Esophagus muscularis mucosa (tissue), 4 donors: ENCODE measurements at places on chromosomes 7 and 10.
A peak's percentile ranks its signal among the peaks of the same experiment; 100 is the strongest.

DNA sequence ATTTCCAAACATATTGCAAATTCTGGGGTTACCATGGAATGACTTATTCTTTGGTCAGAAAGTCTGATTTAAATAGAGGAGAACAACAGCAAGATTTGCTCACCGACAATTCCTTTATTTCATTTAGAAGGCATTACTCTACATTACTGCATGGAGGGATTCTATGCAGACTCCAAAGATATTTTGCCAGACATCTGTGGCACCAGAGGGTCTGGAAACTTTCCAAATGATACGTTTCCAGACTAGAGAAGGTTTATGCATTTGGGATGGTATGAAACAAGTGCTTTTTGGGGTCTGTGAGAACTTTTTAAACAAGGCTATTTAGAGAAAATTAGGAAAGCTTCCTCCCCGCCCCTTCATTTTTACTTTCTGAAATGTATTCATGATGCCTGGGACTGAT lies 125.3 kb downstream of the SAMD9 start:
- H3K27me3 ChIP-seq: no peaks in the 10 kb centered on the region
- DNase-seq: no peak
- no peak overlapping the region for H3K4me3 ChIP-seq
- H3K27ac ChIP-seq: no peak overlapping the region
- no peaks in the 10 kb centered on the region for H3K4me1 ChIP-seq
- H3K36me3 ChIP-seq: no peaks in the 10 kb centered on the region

- DNase-seq: no peak
- H3K27me3 ChIP-seq: no peaks in the 10 kb centered on the region
- H3K4me3 ChIP-seq: no peak overlapping the region
- H3K36me3 ChIP-seq: no peaks in the 10 kb centered on the region
- H3K27ac ChIP-seq: no peak overlapping the region
Measured at GRCh38 chr10:37701781-37702493, 155.5 kb downstream of the ZNF248 start.

GRCh38 chr10:47438857-47439474 lies 44.9 kb downstream of the ANXA8 start:
- no peaks in the 10 kb centered on the region for H3K4me1 ChIP-seq
- H3K36me3 ChIP-seq: no peaks in the 10 kb centered on the region
- DNase-seq: no peak
- no peak overlapping the region for H3K27ac ChIP-seq
- H3K27me3 ChIP-seq: no peaks in the 10 kb centered on the region

- DNase-seq: no peak
- no peak overlapping the region for H3K27ac ChIP-seq
- no peaks in the 10 kb centered on the region for H3K27me3 ChIP-seq
- no peak overlapping the region for H3K4me3 ChIP-seq
Measured at GRCh38 chr7:83876593-83876992, 227.7 kb upstream of the SEMA3E start.

GRCh38 chr10:16812676-16813075 lies 4.5 kb downstream of the RSU1 start:
- peaks cover 3% of the 10 kb centered on the region for H3K36me3 ChIP-seq
- H3K4me3 ChIP-seq: no peak overlapping the region
- H3K27ac ChIP-seq: no peak overlapping the region
- no peak for DNase-seq
- H3K4me1 ChIP-seq: peaks cover 64% of the 10 kb centered on the region

DNA sequence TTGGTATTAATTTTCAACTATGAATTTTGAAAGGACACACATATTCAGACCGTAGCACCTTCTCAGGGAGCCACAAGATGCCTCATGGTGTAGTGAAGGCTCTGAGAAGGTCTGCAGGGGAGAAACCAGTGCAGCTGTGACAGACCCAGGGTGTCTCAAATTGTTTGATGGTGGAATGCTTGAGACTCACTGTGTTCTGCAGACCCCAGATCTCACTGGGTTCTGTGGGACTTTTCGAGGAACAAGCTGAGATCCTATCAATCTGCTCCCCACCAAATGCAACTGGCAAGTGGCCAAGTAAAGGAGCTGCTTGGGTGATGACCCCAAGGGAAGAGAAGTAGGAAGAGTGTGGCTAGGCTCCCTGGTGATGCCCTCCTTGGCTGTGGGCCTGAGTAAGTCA lies 130.5 kb upstream of the UNC5B start:
- no peaks in the 10 kb centered on the region for H3K4me1 ChIP-seq
- H3K27ac ChIP-seq: no peak overlapping the region
- DNase-seq: peak; percentile 80
- H3K27me3 ChIP-seq: peaks cover 10% of the 10 kb centered on the region

GRCh38 chr10:24690961-24691512 lies 32.6 kb downstream of the ARHGAP21 start:
- H3K27ac ChIP-seq: no peak overlapping the region
- no peaks in the 10 kb centered on the region for H3K27me3 ChIP-seq
- H3K4me3 ChIP-seq: no peak overlapping the region
- no peak for DNase-seq

DNA sequence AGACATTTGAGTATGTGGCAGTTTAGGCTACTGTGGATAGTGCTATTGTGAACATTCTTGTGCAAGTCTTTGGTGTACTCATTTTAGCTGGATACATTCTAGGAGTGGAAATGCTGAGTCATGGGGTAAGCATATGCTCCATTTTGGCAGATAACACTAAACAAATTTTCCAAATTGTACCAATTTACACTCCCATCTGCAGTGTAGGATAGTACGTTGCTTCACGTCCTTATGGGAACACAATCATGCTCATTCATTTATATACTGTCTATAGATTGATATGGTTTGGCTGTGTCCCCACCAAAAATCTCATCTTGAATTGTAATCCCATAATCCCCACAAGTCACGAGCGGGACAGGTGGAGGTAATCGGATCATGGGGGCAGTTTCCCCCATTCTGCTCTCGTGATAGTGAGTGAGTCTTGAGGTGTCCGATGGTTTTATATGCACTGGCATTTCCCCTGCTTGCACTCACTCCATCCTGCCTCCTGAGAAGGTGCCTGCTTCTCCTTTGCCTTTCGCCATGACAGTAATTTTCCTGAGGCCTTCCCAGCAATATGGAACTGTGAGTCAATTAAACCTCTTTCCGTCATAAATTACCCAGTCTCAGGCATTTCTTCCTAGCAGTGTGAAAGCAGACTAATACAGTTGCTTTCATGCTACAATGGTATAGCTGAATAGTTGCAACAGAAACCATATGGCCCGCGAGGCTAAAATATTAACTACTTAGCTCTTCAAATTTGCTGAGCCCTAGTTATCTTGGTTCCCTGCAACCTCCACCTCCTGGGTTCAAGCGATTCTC lies 25.6 kb downstream of the RNF216 start:
- no peak overlapping the region for H3K4me3 ChIP-seq
- H3K27me3 ChIP-seq: no peaks in the 10 kb centered on the region
- peaks cover 20% of the 10 kb centered on the region for H3K4me1 ChIP-seq

GRCh38 chr7:140967438-140967837 lies 42.7 kb upstream of the BRAF start:
- no peaks in the 10 kb centered on the region for H3K4me1 ChIP-seq
- no peak for DNase-seq
- H3K27me3 ChIP-seq: peaks cover under 1% of the 10 kb centered on the region
- H3K27ac ChIP-seq: no peak overlapping the region

- no peaks in the 10 kb centered on the region for H3K27me3 ChIP-seq
- peak overlapping the region; percentile 3 for H3K27ac ChIP-seq
- no peak overlapping the region for H3K4me3 ChIP-seq
- no peak for DNase-seq
- no peaks in the 10 kb centered on the region for H3K4me1 ChIP-seq
- H3K36me3 ChIP-seq: no peaks in the 10 kb centered on the region
Measured at GRCh38 chr7:131621652-131622051, 65.2 kb upstream of the PODXL start.

DNA sequence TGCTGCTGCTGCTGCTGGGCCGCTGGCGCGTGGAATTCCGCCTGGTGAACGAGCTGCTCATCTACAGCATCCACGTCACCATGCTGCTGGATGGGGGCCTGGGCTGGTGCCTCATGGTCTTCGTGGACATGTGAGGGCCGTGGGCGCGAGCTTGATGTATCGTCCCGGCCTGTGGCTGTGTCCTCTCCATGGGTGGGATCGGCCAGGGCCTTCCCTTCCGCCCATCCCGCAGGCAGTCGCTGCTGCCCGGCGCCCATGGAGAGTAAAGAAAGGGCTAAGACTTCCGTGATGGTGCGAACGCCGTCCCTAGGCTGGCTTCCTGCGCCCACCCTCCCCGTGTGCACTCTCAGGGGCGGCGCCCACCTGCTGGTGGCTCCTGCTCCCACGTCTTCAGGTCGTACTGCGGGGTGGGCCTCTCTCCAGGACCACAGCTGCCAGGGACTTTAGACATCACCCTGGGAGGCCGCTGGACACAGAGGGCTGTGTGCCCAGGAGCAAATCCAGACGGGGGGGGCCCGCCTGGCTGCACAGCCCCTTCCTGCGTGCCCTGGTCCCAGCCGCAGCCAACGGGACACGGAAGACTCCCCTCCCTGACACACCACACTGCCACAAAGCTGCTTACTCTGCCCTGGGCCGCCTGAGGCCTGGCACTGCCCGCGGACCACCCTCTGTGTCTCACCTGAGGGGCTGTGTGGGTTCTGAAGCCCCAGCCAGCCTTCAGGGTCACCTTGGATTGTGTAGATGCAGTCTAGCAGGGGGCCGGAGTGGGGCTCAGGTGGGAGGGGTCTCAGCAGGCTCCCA lies 167.5 kb downstream of the SEPTIN7 start:
- no peak for DNase-seq
- H3K36me3 ChIP-seq: no peaks in the 10 kb centered on the region
- H3K4me3 ChIP-seq: no peak overlapping the region
- no peak overlapping the region for H3K27ac ChIP-seq

DNA sequence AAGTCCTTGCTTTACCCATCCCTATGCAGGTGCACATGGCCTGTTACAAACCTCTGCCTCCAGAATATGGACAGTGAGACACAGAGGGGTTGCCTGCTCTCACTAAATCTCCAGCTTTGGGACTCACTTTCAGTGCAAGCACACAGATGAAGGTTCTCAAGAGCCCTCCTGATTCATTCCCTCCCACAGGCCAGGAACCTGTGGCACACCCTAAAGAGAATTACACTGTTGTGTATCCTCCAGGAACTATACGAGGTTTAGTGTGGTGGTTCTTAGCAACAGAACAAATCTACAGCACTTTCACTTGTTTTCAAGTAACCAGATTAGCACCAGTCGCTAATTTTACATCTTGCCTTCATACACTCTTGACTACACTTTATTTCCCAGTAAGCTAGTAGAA lies 192.3 kb downstream of the PLXNA4 start:
- H3K27ac ChIP-seq: no peak overlapping the region
- DNase-seq: no peak
- H3K36me3 ChIP-seq: no peaks in the 10 kb centered on the region
- no peak overlapping the region for H3K4me3 ChIP-seq
- H3K4me1 ChIP-seq: peaks cover 41% of the 10 kb centered on the region
- no peaks in the 10 kb centered on the region for H3K27me3 ChIP-seq

DNA sequence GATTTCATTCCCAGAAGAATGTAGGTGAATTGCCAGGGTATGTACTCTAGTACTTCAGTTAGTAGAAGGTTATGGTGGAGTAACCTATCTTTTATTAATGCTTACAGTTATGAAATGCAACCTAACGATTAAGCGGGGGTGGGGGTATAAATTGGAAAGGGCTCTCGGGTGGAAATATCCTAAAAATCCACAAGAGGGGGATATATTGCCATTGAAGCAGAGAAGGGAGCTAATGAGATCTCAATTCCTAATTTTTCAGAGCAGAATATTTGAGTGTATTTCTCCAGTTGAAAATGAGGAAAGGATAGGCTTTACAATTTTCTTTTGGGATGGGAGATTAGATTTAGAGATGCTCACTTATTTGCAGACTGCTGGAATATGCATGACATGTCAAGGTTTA lies 90.8 kb downstream of the DNAJB9 start:
- H3K27me3 ChIP-seq: no peaks in the 10 kb centered on the region
- no peak for DNase-seq
- no peaks in the 10 kb centered on the region for H3K36me3 ChIP-seq
- H3K4me3 ChIP-seq: no peak overlapping the region
- no peaks in the 10 kb centered on the region for H3K4me1 ChIP-seq

DNA sequence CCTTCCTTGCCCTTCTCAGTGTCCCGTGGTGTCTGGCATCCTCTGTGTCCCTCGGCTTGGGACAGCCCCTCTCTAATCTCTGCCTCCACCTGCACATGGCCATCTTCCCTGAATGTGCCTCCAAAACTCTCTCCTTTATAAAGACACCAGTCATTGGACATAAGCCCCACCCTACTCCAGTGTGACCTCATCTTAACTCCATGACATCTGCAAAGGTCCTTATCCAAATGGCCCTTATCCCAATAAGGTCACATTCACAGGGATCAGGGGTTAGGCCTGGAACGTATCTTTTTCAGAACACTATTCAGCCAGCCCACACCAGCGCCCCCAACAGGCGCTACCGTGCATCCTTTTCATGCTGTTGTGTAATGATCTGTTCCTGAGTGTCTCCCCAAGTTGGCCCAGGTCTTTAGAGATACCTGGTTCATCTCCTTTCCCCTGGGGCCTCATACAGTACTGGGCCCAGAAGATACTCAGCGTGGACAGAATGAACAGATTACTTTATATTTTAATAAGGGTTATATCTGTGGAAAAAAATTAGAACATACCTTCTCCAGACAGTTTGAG lies 132.6 kb upstream of the ADAM12 start:
- no peaks in the 10 kb centered on the region for H3K27me3 ChIP-seq
- no peak for DNase-seq
- no peak overlapping the region for H3K4me3 ChIP-seq
- H3K36me3 ChIP-seq: no peaks in the 10 kb centered on the region
- H3K4me1 ChIP-seq: no peaks in the 10 kb centered on the region

DNA sequence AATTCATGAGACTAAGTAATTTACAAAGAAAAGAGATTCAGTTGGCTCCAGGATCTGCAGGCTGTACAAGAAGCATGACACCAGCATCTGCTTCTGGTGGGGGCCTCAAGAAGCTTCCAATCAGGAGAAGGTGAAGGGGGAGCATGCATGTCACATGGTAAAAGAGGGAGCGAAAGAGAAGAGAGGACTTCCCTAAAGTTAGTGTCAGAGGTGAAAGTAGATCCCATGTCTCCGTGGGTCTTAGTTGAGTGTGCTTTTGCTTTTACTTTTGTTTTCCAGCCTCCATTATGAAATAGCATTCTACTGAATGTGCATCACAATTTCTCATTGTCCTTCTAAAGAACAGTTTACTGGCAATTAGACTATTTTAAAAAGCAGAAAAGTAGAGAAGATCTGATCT lies 213.6 kb upstream of the FZD1 start:
- peaks cover 2% of the 10 kb centered on the region for H3K4me1 ChIP-seq
- H3K27ac ChIP-seq: no peak overlapping the region
- H3K27me3 ChIP-seq: no peaks in the 10 kb centered on the region
- no peaks in the 10 kb centered on the region for H3K36me3 ChIP-seq
- no peak for DNase-seq

- no peak for DNase-seq
- no peaks in the 10 kb centered on the region for H3K27me3 ChIP-seq
- H3K4me3 ChIP-seq: no peak overlapping the region
- H3K36me3 ChIP-seq: no peaks in the 10 kb centered on the region
Measured at GRCh38 chr10:93115661-93116383, 42.1 kb downstream of the CYP26A1 start.

DNA sequence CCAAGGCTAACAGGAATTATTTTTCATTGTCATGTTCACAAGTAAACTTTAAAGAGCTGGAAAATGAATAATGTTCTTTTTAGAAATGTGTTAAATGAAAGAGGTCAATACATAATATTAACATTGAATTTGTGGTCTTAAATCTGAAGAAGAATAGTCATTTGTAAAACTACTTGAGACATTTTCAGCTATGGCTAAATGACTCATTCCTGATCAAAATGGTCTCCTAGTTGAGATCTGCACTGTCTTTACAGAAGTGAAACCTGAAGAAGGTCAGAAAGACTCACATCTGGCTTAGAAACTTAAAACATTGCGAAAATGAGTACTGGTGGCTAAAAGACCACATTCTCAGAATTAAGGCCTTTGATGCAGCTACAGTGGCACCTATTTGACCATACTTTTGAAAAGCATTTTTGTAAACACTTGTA lies 5.9 kb downstream of the PIK3CG start:
- H3K27ac ChIP-seq: no peak overlapping the region
- no peaks in the 10 kb centered on the region for H3K36me3 ChIP-seq
- no peak for DNase-seq
- no peak overlapping the region for H3K4me3 ChIP-seq
